GM13977 (cell line): ENCODE measurements at places on chromosomes 7 and 10.

- no peak for DNase-seq
Observed at GRCh38 chr10:70321897-70322890, 38.4 kb upstream of the NPFFR1 start.

- no peak for DNase-seq
Observed at GRCh38 chr10:12196531-12197211, 683 bp downstream of the CDC123 start.

DNA sequence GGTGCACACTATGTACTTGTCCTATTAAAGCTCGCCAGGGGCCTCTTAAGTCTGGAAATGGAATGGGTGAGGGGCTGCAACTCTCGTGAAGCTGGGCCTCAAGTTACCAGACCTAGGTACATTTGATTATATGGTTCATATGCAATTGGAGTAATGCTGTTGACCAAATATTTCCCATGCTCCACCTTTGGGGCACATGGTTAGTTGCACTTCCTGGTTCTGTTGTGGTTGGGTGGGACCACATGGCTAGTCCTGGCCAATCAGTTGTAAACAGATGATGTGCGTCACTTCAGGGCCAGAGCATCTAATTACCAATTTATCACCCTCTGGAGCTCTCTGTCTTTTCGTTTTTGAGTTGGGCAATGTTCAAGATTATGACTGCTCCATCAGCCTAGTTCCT lies 39.5 kb upstream of the OPN4 start:
- no peak for DNase-seq

GRCh38 chr10:124186956-124187355 lies 93.6 kb upstream of the CHST15 start:
- no peak for DNase-seq

DNA sequence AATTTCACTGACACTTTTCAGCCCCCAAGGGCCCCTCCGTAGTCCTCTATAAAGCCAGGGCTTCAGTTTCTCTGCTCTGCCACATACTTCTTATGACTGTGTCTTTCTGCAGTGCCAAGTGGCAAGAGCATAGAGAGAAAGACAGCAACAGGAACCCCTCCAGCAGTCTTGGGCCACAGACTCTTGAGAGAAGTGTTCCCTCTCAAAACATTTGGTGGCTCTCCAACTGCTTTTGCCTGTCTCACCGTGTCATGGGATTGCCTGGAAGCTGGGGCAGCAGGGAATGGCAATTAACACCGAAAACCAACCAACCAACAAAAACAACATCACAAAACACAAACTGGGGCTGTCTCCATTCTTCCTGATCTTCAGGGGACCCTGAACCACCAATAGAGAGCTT lies 73.8 kb upstream of the ELN start:
- no peak for DNase-seq

DNA sequence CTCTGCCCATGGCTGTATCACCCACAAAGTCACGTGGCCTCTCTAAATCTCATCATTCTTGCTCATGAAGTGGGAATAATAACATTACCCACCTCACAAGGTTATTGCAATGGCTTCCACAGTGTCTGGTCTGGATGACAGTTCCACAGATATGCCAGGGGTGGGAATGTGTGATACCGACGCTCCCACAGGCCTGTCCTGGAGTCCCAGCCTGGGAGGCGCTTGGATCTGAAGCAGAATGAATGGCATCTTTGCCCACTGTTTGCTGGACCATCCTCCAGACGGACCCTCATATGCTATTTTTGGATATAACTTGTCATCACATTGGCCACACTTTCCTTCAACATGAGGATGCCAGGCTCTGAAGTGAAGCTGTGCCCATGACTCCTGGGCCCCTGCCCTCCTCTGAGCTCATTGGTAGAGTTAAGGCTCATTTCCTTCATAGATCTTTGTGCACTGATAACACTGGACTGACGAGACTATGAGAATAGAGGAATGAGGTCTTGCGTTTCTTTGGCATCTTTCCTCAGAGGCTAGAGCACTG lies 279.8 kb upstream of the ZNF32 start:
- no peak for DNase-seq

- DNase-seq, result no peak
Observed at GRCh38 chr7:31955641-31956040, 114.6 kb downstream of the PDE1C start.

GRCh38 chr7:113722006-113722405 lies 196.8 kb downstream of the PPP1R3A start:
- DNase-seq, result no peak

GRCh38 chr7:156475666-156476065 lies 164.9 kb upstream of the RNF32 start:
- no peak for DNase-seq

GRCh38 chr10:115606086-115606485 lies 512.9 kb downstream of the ATRNL1 start:
- no peak for DNase-seq

DNA sequence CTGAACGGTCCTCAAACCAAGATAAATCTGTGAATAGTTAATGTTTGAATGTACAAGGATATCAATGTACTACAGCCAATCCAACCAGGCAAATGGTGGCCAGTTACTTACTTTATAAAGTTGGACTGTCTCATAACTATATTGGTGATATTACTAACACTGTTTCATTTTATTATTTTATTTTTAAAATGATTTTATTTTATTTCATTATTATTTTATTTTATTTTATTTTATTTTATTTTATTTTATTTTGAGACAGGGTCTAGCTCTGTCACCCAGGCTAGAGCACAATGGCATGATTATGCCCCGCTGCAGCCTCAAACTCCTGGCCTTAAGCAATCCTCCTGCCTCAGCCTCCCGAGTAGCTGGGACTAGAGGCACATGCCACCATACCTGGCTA lies 6.8 kb downstream of the IL15RA start:
- DNase-seq, result no peak

DNA sequence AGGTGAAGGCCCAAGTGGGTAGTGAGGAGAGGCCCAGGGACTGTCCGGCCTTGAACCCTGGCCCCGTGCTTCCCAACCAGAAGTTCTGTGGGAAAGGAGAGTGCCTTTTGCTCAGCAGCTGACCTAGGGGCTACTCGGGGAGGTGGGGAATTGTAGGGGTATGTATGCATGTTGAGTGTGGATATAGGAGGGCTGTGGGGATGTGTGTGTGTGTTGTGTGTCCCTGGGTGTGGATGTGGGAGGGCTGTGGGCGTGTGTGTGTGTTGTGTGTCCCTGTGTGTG lies 12.2 kb downstream of the EPHB6 start:
- no peak for DNase-seq

DNA sequence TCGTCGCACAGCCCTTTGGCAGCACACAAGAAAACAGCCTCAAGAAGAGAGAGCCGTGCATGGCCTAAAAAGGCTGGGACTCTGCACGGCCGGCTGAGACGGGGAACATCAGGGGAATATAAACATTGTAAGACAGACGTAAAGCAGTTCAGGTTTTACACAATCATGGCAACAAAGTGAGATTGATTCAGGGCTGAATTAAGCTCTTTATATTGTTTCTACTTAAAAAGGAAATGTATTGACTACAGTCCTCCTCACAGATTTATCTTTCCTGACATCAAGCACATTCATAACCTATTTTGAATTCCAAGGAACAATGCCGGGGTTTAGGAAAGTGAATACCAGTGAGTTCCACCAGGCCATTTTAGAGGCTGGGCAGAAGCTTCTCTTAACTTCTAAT lies 25.2 kb downstream of the SORBS1 start:
- no peak for DNase-seq

DNA sequence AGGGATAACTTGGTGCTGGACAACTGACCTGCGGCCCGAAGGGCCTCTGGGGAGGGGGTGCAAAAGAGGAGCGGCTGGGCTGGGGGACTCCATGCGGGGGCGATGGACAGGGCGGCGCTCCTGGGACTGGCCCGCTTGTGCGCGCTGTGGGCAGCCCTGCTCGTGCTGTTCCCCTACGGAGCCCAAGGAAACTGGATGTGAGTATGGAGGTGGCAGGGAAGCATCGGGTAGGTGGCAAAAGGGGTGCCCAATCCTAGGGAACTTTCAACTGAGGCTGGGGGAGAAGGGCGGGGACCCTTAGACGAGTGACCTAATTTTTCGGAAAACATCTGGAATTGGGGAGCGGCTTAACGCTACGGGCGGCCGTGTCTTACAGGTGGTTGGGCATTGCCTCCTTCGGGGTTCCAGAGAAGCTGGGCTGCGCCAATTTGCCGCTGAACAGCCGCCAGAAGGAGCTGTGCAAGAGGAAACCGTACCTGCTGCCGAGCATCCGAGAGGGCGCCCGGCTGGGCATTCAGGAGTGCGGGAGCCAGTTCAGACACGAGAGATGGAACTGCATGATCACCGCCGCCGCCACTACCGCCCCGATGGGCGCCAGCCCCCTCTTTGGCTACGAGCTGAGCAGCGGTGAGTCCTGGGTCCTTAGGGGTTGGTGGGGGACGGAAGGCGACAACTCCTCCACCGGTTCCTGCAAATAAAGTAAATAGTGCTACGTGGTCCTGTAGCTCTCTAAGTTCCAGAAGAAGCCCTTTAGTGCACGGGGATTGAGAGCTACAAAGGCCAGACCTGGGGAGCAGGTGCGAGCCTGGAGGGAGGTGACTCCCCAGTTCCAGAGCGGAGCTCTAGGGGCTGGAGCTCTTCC lies 622 bp downstream of the WNT16 start:
- DNase-seq, result peak; percentile 69

GRCh38 chr7:108613147-108613948 lies 43.7 kb downstream of the DNAJB9 start:
- peak; percentile 16 for DNase-seq

DNA sequence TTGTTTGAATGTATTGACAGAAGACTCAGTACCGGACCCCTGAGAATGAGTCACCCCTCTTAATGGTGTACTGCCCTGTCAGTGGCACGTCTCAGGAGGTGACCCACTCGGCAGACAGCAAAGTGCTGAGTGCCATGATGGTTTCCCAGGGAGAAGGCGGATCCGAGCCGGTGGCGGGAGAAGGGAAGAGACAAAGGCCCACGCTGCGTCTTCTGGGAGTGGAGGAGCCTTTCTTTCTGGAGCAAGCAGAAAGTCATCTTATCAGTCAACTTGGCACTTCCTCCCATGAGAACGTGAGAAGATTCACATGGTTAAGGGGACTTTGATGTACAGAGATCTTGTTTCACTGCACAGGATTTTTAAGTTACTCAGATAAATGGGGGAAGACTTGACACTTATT lies 14.6 kb upstream of the PPP2R2D start:
- DNase-seq, result no peak

GRCh38 chr7:26185131-26185843 lies 15.3 kb downstream of the HNRNPA2B1 start:
- no peak for DNase-seq

- no peak for DNase-seq
Observed at GRCh38 chr7:101782896-101783295, 34.5 kb upstream of the CUX1 start.

DNA sequence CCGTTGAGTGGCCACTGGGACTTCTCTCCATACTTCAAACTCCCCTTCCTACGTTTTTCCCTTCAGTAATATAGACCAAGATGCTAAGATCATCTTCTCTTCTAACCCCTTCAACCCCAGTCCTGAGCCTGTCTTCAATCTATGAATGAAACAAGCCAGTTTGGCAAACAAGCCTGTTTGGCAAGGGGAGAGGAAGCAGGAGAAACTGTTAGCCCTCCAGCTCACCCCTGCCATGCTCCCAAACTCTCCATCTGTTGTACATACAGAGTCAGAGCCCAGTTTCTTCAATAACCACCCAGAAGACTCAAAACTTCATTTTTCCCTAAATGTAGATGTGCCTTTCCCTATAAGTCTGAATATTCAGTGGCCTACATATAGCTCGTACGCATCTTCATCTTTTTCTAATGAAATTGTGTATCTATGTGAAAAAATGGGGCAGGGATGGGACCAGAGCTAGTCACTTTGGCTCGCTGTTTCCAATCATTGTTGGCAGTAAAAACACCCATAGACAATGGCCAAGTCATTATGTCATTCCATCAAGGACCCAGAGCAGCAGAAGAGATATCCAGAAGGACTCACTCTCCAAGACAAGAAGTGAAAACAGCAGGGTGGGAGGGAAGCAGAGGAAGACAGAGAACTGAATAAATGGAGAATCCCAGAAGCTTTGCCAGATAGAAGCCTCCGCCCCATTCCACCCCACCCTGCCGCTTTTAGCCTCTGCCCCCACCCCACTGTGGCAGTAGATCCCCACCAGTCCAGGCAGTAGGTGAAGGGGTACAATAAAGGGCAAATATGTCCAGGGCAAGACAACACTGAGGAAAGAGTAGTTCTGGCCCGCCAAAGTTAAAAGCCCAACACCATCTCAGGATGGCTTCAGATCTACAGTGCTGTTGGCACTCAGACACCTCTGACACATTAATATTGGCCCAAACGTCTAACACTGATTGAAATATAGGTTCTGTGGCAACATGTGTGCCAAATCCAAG lies 87.3 kb downstream of the DOCK4 start:
- no peak for DNase-seq
